ENCODE measurements at places on chromosomes 4 and X.

- no peak for DNase-seq
Observed at GRCh38 chr4:13054420-13054970, 429.6 kb downstream of the RAB28 start.

GRCh38 chr4:126364311-126364911 is 1049.7 kb downstream of the FAT4 start:
- no peak for DNase-seq

- no peak for DNase-seq
Observed at GRCh38 chrX:17860811-17861488, at the start of gene RAI2. TSS of gene RAI2 (minus strand) at chrX:17861298. CDS start at chrX:17802010, 59,288 bp downstream.

GRCh38 chr4:178415925-178416324 is 973.7 kb upstream of the AGA start:
- DNase-seq = no peak

GRCh38 chr4:169315530-169316343 is 45.0 kb upstream of the SH3RF1 start:
- DNase-seq = no peak

- DNase-seq = no peak
Observed at GRCh38 chr4:8517946-8518345, 62.2 kb upstream of the GPR78 start.

GRCh38 chrX:140766024-140766611 is 56.6 kb downstream of the LINC00632 start:
- peak; percentile 51 for DNase-seq
